ENCODE measurements at places on chromosomes 11 and 22.

DNA sequence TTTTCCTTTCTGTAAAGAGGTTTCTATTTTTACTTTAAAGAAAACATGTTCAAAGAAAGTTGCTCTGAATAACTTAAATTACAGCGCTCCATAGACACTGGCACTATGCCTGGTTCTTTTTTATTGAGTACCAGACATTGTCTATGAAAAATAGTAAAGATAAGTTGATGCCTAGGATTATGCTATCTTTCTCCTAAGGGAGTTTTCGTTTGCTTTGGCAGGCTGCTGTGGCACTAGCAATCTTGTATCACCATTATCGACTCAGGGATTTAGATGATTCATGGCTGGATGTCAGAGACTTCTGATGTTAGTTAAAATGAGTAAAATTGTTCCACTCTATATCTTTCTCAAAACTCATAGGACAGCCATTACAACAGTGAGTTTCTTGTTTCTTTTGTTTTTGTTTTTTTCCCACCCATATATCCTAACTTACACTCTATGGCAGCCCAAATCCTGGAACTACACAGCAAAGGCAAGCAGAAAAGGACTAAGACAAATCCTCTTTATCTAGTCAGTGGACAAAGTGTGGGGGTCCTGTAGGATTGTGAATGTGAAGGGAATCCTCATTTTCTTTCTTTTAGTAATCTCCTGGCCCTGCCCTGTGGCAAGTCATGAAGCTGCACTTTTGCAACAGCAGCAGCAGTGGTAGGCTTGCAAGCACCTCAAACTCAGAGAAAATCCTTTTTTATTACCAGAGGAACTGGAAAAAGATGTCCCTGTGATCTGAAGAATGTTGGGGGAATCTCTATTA lies 20.7 kb downstream of the SLN start:
- DNase-seq = no peak

DNA sequence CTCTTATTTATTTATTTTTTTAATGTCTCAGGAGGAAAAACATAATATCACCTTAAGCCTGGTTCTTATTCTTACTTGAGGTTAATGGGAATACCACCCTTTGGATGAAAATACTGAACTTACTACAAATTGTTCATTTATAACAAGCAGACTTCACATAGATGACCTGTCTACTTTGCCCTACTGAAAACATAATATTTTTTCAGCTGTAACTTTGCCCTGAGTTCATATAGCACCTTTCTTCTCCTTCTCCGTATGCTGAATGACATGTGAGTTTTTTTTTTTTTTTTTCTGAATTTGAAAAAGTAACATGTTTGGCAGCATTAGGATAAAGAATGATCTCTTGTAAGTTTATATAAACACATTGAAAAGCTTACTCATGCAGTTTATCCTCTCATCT lies 186.8 kb downstream of the TMEM135 start:
- DNase-seq = no peak

DNA sequence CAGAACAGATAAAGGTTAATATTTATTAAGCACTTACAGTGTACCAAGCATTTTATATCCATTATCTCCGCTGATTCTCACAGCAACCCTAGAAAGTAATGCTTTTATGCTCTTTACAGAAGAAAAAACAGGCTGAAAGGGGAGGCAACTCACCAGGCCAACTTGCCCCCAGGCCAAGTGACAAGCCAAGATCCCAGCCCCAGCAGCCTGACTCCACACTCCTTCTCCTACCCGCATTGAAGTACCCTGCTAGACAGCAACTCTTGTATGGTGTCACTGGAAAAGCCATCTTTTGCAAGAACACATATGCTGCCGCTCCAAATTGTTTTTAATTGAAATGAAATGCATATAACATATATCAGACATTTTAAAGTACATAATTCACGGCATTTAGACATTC lies 25.6 kb downstream of the SMCO4 start:
- DNase-seq = no peak

DNA sequence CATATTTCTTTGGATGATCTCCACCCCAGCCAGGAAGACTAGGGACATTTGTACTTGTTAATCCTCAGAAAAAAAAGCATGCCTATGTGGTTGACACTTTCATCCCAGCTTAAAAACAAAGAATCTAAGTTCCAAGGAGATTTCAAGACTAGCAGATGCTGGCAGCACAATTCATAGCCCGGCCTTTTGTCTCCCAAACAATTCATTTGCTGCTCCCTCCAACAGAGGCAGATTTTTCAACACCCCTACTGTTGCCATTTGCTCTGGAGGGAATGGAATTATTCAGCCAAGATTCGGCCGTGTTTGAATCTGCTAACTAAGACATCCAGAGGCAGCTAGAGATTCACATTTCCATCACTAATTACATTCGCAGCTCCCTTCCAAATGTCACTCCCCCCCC lies 15.3 kb downstream of the P2RX3 start:
- no peak for DNase-seq

GRCh38 chr22:50179937-50180726 lies 5.6 kb upstream of the TRABD start:
- DNase-seq = no peak

GRCh38 chr11:4103269-4103668 lies 8.7 kb downstream of the RRM1 start:
- no peak for DNase-seq

DNA sequence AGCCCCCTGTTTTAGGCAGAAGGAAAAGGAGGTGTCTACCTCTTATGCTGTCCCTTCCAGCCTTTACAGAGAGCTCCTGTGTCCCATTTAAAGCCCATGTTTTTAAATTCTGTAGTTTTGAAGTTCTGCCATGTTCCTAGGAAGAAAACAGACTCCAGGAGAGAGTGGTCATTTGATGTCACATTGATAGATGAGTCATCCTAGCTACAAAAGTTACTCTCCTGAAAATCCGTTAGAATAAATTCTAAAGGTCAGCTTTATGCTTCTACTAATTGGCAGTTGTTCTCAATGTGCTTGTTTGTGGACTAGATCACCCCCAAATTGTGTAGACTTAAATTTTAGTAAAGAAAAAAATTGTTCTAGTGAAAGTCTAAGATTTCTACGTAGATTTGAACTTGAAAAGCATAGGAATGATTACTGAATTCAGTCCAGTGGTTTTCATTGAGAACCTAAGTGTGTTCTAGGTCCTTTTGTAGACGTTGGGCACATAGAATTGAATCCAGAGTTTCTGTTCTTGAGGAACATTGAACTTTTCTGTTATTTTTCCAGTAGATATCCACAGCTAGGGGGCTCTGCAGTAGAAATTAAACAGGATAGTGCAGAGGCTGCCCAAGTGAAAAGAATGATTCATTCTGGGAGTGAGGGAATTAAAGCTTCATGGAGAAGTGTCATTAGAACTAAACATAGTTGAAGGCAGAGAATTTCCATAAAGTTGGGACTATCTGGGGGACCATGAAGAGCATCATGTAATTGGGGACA lies 140.6 kb upstream of the RASSF10 start:
- no peak for DNase-seq

DNA sequence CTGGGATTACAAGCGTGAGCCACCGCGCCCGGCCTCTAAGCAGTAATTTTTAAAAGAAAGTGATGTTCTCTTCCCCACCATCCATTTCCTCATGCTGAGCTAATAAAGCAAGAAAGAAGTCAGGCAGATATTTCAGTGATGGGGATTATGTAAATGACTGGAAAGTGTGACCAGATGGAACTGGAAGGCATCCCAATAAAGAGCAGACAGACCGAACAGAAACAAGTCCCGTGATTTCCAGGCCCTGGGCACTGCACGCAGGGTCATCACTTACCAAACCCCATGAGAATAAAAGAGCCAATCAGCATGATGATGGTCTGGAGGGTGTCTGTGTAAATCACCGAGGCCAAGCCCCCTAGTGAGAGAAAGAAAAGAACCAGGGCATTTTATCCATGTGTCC lies 18.2 kb downstream of the SLC5A4 start:
- DNase-seq = no peak

GRCh38 chr11:133720951-133721350 lies 124.4 kb downstream of the SPATA19 start:
- no peak for DNase-seq

GRCh38 chr11:65420979-65421793 lies 1.4 kb upstream of the NEAT1 start:
- DNase-seq = peak; percentile 80

- no peak for DNase-seq
These were observed 1.2 kb upstream of the LRRC32 start for GRCh38 chr11:76671626-76672309.

DNA sequence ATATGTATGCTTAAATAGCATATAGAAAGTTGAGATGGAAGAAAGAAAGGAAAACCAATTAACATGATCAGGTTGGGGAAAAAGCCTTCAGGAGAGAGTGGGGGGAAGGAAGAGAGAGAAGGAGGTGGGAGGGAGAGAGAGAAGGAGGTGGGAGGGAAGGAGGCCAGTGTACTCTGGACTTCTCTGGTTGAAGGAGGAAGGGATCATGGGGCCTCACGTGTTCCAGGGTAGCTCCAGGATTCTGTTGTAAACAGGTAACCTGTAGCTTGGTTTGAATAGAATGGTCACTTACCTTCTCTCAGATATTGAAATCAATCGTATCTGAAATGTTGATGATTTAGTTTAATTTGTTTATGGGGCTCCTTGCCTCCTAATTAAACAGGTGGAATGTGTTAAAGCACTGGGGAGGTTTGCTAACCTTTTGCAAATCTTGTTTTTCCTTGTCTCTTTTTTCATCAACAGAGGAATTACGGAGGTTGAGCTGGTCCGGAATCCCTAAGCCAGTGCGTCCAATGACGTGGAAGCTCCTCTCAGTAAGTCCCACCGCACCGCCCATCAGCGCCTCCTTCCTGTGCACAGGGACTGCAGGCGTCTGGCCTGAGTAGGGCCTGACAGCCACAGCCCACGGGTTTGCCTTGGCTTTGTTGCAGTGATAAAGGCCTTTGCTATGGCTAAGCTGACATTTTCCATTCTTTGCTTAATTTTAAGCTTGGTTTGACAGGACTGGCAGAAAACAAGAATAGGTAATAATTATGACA lies 115.9 kb downstream of the TBC1D22A start:
- DNase-seq = no peak

DNA sequence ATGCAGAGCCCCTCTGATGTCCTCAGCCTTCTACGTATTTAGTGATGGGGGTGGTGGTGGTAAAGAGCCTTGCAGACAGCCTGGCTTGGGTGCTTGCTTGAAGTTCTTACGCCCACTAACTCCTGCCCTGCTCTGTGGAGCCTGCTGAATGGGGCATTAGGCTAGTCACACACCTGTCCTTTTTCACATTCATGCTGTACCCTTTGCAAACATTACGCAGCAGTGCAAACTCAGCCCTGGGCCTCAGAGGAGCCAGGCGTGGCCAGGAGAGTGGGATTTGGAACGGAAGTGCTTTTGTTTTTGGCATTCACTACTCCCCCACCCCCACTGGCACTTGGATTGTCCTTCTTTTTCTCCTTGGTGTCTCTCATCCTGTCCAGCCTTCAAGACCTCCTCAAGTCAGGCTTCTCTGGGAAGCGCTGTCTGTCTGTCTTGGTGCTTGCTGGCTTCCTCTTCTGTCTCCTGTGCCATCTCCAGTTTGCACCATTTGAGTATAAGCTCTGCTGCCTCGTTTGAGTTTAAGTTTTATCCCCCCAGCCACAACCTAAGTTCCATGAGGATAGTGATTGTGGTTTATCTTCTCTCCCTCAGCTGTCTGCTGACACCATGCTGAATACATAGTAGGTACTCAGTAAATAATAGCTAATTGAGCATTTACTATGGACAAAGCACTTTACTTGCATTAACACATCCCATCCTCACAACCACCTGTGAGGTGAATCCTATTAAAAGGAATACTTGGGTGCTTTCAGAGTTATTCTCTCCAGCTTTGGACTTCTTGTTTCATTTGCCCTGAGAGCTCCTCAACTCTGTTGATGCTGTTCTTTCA lies 26.7 kb downstream of the ZBTB16 start:
- DNase-seq = no peak

DNA sequence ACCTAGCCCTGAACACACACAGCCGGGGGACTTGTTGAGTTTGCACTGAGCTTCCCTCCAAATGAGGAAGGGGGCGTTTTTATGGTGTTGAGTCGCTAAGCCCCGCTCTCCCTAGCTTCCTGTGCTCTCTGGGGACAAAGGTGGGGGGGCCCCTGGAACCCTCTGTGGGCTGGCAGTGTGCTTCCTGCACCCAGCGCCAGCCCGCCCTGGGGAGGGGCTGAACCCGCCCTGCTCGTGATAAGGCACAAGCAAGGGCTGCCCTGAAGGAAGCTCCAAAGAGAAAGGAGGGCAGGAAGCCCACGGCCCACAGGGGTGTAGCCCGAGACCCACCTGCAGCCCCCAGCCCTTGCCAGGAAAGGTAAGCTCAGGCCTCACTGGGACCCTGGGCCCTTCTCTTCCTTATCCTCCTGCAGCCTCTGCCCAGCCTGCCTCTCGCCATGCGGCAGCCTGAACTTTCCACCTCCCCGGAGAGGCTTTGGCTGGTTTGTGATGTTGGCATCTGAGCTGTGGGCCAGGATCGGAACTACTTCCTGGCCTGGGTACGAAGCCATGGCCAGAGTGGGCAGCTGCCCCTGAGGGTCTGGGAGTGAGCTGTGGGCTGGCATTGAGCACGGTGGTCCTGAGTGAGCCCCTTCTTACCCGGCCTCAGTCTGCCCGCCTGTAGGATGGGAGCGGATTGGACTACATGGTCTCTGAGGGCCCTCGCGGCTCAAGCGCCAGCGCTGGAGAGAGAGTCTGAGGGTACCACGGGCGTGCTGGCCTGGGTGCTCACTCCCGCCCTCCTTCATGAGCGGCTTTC lies at the start of gene FERMT3:
Gene FERMT3 (plus strand): TSS at position 265 of the 799 bp plus-strand sequence. CDS start 644 bp downstream, outside the sequence.
- DNase-seq = peak; percentile 43

DNA sequence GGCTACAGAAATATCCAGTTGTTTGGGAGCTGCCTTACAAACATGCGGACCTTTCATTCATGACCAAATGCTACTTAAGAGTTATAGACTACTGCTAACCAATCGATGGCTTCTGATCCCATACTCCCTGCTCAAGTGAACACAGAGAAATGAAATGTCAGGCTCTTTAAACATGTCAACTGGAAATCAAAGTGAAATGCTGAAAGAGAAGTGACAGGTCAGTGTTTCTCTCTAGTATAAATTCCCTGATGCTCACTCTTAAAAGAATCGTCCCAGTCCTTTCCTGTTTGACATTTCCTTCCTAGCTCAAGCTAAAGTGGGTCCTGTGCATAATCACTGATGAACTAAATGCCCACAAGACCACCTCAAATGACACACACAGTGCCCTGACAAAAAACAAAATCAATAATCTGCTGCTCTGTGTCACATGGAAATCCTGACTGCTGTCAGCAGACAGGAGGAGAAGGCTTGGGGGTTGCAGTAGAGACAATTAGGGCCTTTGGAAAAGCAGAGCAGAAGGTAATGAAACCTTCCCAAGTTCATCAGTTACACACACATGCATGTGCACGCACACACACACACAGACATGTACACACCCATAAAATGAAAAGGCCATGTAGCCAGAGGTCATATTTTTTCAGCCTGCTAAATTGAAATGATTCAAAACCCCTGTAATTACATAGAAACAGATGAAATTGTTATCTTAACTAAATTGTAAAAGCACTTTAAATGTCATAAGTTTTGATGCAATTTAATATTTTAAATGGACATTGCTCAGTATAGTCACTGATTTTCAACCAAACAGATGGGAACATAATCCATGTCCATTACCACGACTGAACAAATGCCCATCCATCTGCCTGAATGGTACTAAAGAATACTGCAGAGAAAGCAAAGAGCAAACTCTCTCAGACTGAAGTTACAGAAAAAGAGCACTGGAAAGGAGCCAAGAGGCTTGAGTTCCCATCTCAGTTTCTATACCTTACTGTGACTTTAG lies 330.7 kb downstream of the TTC28 start:
- DNase-seq = no peak

- no peak for DNase-seq
These were observed 33.6 kb upstream of the CLMP start for GRCh38 chr11:123228496-123229163.

- DNase-seq = no peak
These were observed 164.3 kb downstream of the MSANTD4 start for GRCh38 chr11:105857728-105858127.

Measured in stimulated activated CD8-positive, alpha-beta memory T cell treated with anti-CD3 and anti-CD28 coated beads, Interleukin-2, amount 100 ng/mL, for 1 hour (primary cell).